MG63 (cell line): ENCODE measurements at places on chromosomes 12 and 14.

GRCh38 chr12:47867495-47867941 lies 37.3 kb downstream of the VDR start:
- DNase-seq, result peak; percentile 86

GRCh38 chr14:39593377-39593776 lies 161.1 kb upstream of the FBXO33 start:
- DNase-seq, result no peak

GRCh38 chr12:89848732-89849131 lies 140.1 kb upstream of the ATP2B1 start:
- no peak for DNase-seq

DNA sequence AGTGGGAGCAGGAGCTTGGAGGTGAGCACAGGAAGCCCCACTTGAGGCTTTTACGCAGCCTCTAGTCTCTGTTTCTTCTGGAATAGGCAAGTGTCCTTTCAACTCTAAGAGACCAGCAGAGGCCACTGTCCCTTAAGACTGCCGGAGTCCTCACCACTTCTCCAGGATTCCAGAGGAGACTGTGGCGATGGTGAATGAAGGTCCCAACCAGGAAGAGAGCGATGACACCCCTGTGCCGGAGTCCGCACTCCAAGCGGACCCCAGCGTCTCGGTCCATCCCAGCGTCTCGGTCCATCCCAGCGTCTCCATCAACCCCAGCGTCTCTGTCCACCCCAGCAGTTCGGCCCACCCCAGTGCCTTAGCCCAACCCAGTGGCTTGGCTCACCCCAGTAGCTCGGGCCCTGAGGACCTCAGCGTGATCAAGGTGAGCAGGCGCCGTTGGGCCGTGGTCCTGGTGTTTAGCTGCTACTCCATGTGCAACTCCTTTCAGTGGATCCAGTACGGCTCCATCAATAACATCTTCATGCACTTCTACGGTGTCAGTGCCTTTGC lies 442 bp downstream of the FLVCR2 start:
- DNase-seq, result no peak

DNA sequence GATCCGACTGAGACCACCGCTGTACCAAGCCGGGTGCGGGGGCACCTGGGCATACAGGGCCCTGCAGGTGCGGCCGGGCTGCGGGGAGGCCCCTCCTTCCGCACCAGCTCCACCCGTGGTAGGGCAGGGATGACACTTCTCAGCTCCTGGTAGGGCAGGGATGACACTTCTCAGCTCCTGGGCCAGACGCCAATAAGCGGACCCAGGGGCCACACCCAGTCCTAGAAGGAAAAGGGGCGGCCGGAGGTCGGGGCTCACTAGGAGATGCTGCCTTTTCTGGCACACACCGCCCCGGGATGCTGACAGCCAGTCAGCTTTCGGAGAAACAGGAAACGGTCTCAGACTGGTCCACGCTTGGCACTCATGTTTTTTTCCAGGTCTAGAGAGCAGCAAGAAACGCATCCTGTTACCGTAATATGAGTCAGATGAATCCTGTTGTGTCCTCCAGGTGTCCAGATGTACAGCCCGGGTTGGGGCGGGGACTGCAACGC lies 34.8 kb downstream of the NFKBIA start:
- no peak for DNase-seq

GRCh38 chr12:6788972-6789924 lies at the start of gene CD4:
Gene CD4 (plus strand): TSS chr12:6789528. CDS start chr12:6800139, 10,611 bp downstream.
- DNase-seq, result no peak

GRCh38 chr12:46369474-46370379 lies 2.8 kb downstream of the SLC38A2 start:
- DNase-seq, result no peak

- no peak for DNase-seq
Measured at GRCh38 chr12:98701166-98701565, 56.1 kb downstream of the APAF1 start.

GRCh38 chr12:229441-230191 lies 15.7 kb upstream of the SLC6A12 start:
- no peak for DNase-seq

- peak; percentile 68 for DNase-seq
Measured at GRCh38 chr14:35878272-35879150, 52.4 kb downstream of the BRMS1L start.

- no peak for DNase-seq
Measured at GRCh38 chr12:38995249-38995648, 89.9 kb upstream of the CPNE8 start.

- no peak for DNase-seq
Measured at GRCh38 chr14:74840603-74841030, 35.3 kb downstream of the PROX2 start.

GRCh38 chr12:9363145-9363544 lies 154.9 kb upstream of the PZP start:
- no peak for DNase-seq

GRCh38 chr14:100237735-100238418 lies 1.1 kb upstream of the YY1 start:
- DNase-seq, result peak; percentile 41

GRCh38 chr12:58412461-58413060 lies 471.2 kb downstream of the ATP23 start:
- no peak for DNase-seq

GRCh38 chr12:43277651-43278540 lies 274.1 kb downstream of the ADAMTS20 start:
- DNase-seq, result no peak

GRCh38 chr12:96293093-96293492 lies 98.9 kb downstream of the ELK3 start:
- no peak for DNase-seq

- no peak for DNase-seq
Measured at GRCh38 chr12:62575036-62575435, 108.4 kb downstream of the MON2 start.

- DNase-seq, result peak; percentile 62
Measured at GRCh38 chr14:50559990-50560930, at the start of gene ATL1. Gene ATL1 (plus strand): TSS chr14:50560145. CDS start chr14:50560266, 121 bp downstream.

DNA sequence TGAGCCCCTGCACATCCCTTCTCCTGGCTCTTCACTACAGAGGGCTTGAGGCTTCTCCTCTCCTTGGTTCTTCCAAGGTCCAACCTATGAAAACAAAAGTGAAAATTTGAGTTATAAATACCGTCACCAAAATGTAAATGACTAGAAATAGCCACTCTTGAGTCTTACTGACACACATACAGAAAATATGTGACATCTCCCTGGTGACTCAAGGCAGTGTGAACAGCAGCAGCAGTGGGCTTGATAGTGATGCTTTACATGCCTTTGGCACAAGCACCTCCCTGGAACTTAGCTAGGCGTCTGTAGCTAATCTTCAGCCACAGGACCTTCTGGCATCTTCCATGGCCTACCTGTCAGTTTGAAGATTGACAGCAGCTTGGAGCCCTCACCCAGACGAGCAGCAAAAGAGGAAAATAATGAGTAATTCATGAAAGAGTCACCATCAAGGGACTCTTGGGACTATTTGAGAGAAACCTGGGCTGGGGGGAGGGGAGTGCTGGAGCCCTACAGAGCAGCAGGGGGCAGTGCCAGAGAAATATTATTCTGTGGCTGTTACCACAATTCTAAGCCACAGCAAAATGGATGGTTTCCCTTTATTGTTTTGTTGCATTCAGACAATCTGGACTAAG lies 158.0 kb downstream of the KCNK10 start:
- no peak for DNase-seq

DNA sequence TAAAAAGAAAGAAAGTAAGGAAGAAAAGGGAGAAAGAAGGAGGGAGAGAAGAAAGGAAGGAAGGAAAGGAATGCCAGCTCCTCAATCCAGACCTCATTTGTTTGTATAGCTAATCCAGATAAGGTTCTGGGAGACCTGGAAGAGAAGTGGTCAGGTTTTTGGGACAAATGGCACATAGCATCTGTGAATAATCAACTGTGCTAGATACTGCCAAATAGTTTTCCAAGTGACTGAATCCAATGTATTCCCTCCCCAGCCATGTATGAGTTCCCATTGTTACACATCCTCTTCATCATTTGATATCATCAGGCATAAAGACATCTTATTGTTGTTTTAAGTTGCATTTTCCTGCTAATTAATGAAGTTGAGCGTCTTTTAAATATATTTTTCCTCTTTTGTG lies 18.6 kb upstream of the PTGR2 start:
- DNase-seq, result no peak

DNA sequence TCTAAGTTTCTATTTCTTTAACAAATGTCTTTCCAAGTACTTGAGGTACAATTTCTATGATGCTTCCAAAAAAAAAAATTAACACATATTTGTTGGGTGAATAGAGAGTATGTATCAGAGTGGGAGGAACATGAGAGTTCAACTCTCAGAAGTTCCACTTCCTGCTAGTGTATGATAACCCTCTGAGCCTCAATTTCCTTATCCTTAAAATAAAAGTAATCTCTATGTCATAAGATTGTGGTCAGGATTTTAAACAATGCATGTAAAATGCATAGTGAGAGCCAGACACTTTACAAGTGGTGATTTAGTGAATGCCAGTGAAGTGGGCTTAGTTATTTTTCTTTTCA lies 270.3 kb upstream of the AMIGO2 start:
- DNase-seq, result no peak
